HuH-7 (cell line): ENCODE measurements at places on chromosomes 16 and 17.

DNA sequence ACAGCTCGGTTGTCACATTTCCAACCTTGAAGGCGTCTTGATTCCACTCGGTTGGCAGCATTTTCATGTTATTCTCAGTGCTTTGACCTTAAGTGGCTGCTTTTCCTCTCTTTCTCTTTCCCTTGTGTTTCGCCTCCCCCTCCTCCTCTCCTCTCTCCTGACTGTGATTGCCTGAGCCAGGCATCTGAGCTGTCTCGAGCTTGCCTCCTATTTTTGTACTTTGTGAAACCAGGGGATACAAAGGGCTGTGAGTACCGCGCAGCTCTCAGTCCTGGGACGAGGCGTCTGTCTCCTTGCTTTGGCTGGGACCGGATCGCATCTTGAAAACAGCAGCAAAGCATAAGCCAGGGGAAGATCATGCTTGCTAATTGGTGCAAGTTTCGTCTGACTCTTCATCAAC lies 48.8 kb upstream of the SDK2 start:
- no peak for DNase-seq

- no peak for DNase-seq
Measured at GRCh38 chr17:10612957-10613744, 44.0 kb downstream of the MYH3 start.

- no peak for DNase-seq
Measured at GRCh38 chr16:27220991-27221390, 17.7 kb downstream of the KDM8 start.

- DNase-seq: peak; percentile 10
Measured at GRCh38 chr17:48335858-48336500, 94.0 kb downstream of the SKAP1 start.

DNA sequence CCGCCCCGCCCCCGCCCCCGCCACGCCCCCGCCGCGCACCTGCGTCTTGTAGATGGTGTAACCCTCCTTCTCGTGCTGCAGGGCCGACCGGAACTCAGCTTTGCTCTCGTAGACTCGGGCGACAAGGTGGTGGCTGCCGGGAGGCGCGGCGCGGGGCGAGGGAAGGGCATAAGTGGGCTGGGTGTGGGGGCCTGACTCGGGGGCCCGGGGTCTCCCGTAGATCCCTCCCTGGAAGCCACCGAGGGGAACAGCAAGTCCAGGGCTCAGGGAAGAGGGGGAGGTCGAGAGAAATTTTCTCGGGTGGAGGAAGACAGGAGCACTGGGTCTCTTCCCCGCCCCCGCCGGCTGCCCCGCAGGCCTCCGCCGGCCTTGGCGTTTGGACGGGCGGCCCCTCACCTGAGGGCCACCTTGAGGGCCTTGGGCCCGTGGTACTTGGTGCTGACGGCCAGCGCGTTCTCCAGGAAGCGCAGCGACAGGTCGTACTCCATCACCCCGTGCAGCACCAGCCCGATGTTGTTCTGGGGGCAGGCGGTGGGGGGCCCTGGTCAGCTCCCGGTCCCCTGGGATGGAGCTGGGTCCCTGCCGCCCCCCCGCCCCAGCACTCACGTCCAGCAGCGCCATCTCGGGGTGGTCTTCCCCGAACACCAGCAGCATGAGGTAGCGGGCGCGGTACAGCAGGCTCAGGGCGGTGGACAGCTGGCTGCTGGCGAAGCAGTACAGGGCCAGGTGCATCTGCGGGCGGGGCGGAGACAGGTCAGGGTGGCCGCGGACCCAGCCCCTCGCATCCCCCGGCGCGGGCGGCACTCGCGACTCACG lies 19.4 kb downstream of the CLUH start:
- no peak for DNase-seq

GRCh38 chr17:57966246-57966645 lies 11.0 kb upstream of the CUEDC1 start:
- DNase-seq: no peak

DNA sequence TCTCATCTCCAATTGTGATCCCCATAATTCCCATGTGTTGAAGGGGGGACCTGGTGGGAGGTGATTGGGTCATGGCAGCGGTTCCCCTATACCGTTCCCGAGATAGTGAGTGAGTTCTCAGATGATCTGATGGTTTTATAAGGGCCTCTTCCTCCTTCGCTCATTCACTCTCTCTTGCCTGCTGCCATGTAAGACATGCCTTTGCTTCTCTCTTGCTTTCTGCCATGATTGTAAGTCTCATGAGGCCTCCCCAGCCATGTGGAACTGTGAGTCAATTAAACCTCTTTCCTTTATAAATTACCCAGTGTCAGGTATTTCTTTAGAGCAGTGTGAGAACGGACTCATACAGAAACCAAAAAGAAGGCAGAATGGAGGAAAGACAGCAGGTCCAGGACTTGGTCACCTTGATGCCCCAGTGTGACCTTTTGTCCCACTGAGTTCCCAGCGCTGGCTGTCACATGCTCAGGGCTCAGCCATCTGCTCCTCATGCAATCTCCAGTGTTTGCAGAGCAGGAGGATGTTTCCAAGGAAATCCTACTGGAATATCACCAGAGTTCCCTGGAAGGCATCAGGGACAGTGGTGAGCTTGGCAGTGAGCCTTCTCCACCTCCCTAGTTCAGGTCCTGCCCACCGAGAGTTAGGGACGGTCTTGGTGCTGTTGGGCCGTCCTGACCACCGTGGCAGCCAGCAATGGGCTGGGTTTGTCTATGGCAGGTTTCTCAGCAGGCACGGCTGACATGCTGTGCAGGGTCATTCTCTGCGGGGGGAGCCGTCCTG lies 96.7 kb downstream of the SEC14L1 start:
- no peak for DNase-seq

- DNase-seq: no peak
Measured at GRCh38 chr16:50781518-50781917, 39.6 kb downstream of the CYLD start.
